Fibroblast of mammary gland (primary cell): ENCODE measurements at places on chromosomes 11 and 22.

DNA sequence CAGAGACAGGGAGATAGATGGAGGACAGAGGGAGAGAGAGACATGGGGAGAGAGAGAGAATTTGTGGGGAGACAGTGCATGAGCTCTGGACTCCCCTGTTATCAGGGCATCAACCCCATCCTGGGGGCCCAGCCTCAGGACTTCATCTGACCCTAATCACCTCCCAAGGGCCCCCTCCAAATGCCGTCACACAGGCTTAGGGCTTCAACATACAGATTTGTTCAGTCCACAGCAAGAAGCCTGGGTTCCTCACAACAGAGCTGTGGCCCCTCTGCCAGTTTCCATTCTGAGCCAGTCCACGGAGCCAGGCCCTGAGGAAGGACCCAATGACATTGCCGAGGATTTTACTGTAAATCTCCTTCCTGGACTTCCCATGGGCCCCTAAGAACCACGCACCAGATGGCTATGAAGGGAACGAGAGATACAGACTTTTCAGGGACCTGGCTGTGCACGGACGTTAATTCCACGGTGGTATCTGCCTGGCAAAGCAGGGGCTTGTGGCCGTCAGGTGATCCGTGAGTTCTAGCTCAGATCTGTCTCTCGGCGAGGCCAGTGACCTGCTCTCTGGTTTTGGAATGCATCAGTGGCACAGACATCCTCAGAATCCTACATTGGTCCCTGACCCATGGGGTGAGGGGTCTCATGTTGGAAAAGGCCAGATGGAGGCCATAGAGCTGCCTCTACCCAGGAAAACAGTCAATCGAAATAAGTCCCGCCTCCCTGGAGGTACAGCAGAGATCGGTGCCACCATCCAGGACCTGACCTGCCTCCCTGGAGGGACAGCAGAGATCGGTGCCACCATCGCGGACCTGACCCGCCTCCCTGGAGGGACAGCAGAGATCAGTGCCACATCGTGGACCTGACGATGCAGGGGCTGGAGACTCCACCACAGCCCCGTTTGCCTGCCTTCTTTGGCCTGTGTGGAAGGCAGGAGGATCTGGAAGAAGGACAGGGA lies 8.7 kb upstream of the B4GALNT4 start:
- DNase-seq, result no peak

DNA sequence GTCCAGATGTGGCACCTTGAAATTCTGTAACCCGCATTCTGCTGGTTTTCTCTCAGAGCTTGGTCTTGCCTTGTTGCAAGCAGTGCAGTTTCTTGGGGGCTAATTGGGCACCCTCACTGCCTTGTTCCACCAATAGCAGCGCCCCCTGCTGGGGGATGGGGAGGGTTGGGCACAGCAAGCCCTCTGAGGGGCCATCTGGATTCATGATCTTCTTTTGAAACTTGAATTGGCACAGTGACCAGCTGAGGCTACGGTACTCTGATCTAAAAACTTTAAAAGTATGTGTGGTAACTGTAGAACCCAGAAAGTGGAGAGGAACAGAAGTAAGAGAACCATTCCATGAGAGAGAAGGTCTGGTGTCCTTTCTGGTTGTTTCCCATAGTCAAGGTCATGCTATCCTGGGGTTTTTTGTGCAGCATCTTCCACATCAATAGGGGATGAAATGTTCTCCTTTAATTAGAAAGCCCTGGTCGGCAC lies 64.2 kb downstream of the MED15 start:
- peak; percentile 51 for DNase-seq

DNA sequence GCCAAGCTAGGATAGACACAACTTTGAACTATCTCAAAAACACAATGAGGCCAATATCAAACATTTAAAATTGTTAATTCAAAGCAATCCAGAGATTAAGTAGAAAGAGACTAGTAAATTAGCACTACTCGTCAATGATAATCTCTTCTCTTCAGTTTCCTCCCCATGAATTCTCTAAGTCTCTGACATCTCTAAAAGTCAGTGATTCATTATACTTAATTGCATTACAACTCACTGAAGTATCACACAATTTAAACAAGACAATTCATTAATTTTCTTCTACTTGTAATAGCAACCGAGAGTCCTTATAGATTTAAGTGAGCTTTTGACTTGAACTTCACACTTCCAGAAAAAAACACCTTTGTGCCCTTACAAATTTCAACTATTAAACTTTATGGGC lies 4.3 kb downstream of the DDX6 start:
- no peak for DNase-seq

GRCh38 chr11:87187076-87187475 lies 149.3 kb downstream of the TMEM135 start:
- peak; percentile 45 for DNase-seq

DNA sequence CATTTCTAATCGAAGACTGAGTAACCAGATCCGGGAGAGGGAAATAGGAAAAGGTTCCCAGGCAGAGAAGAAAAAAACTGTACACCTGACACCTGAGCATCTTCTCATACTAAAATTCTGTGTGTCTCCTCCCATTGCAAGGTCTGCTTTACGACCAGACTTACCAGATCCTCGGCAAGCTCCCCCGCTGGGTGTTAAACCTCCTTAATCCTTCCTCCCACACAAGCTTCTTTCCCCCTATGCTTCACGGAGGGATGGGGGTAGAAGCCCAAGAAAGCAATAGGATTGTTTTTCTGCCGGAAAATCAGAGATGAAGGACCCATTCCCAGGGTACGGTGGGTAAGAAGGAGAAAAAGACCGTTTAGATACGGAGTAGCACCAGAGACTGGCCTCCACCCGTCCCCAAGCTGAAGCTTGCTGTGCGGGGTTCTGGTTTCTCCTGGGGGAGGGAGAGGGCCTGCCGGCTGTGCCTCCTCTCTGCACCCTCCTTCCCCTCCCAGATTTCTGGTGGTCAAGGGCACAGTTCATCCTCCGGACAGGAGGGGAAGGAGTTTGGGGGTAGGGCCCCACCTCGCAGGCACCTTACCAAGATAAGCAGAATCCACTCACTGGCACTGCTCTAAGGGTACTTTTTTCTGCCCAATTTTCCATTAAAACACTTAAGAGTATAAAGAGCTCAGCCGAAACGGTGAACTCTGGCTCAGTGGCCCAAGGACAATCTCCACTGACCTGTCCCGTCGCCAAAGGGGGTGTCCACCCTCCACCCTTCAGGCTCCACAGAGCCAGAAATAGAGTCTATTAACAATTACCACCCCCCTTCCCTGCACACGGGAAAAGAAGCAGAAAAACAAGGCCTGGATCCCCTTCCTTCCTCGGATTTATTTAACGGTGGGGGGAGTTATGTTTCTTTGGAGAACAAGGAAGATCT lies 1.2 kb downstream of the TOB2 start:
- no peak for DNase-seq

DNA sequence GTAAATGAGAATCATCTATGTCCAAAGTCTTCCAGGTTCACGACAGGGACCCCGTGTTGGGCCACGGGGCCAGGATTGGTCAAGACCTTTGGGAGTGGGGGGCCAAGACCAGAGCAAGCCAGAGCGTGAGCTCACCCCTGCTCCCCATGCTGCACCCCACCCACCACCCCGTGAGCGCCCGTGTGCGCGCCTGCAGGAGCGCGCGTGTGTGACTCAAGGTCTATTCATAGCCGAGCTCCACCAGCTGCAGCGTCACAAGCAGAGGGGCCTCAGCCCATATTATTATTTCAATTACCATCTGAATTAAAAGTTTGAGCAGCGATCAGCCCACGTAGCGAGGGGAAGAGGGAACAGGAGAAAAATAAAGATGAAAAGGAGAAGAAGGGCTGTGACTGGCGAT lies 5.2 kb downstream of the KCNJ4 start:
- no peak for DNase-seq

DNA sequence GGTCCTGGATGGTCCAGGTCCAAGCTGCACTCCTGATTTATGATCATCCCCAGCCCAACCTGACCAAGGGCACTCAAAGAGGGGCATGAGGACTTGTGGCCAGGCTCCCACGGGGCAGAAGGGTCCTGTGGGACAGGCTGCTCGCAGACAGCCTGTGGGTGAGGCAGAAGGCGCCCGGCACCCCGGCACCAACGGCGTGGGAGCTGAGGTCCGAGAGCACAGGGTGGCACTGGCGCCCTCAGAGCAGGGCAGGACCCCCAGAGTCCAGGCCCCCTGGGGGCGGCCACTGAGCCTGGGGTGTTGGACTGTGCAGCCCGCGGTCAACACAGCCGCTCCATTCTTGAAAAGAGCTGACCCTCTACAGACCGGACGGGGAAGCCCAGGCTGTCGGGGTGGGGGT lies 3.3 kb downstream of the IL17REL start:
- no peak for DNase-seq
